ENCODE measurements at places on chromosomes 5 and 9. TPM values are rescaled to one million over a fixed set of nuclear protein-coding genes. Genes with fewer than 3 reads are reported as not detected.

GRCh38 chr9:12876872-12877271, 102.1 kb downstream of the LURAP1L start:
- DNase-seq, result no peak

The PBX3 gene
- total RNA-seq, result 21.6 TPM

The PDE8B gene
- 42.6 TPM for total RNA-seq

GRCh38 chr5:122816756-122817155, 28.7 kb upstream of the SNX24 start:
- DNase-seq, result no peak

The PCDHA12 gene
- total RNA-seq, result 0.57 TPM

DNA sequence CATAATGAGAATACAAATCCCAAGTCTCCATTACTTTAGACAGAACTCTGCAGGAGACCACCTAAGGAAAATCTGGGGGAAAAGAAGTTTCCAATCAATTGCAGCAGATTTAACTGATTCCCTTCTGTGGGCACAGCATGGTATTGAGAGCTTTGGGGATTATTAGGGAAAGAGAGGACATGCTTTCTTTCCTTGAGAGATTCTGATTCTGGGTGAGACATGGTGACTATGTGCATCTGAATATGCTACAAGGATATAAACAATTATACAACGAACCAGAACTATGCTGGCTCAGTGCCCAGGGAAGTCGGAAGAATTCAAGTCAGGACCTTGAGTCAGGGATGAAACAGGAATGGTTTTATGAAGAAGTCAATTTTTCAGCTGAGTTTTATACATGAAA, 183.7 kb downstream of the PDE4D start:
- no peak for DNase-seq

DNA sequence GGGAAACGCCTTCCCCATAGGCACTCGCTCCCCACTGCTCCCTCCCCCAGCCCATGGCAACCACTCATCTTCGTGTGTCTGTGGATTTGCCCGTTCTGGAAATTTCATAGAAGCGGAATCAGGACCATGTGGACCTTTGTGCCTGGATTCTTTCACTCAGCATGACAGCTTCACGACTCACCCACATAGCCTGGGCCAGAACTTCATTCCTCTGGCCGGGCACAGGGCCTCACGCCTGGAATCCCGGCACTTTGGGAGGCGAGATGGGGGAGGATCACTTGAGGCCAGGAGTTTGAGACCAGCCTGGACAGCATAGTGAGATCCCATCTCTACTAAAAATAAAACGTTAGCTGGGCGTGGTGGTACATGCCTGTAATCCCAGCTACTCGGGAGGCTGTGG, 12.1 kb upstream of the DIPK1B start:
- DNase-seq, result no peak

GRCh38 chr5:143717400-143717799, 94.6 kb upstream of the HMHB1 start:
- no peak for DNase-seq

DNA sequence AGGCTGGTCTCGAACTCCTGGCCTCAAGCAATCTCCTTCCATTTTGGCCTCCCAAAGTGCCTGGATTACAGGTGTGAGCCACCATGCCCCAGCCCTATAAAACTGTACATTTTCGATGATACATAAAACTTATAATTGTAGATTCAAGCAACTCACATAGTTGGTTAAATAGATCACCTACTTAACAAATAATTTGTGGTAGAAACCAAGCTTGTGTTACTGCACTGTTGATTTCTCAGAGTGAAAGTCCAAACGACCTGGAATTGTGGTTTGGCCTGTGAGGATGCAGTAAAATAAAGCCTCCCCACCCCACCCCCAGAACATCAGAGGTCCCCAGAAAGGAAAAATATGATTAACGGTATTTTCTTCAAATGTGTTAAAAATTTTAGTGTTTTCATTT, 92.7 kb downstream of the TRIO start:
- DNase-seq, result no peak

The DNAI1 gene
- total RNA-seq, result not detected

DNA sequence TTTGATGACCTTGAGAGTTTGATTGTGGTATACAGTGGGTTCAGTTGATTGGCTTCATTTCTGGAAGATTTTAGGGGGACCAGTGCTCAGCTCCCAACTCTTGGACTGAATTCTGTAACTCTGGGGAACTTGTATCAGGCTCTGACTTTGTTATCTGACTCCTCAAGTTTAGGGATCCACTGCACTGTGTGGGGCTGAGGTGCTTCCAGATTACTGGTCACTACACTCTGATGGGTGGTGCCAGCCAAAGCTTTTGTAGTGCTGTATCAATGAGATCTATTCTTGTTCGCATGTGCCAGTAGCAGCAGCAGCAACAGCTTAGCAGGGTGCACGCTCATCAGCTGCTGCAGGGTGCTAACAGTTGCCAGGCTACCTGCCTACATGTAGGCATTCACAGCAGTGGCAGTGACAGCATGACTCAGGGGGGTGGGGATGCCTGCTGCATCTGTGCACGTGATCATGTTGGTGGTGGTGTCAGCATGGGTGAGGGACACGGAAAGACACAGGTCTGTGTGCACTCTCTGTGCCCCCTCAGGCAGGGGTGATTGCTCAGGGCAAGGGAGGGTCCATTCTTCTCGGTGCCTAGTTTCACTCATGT, 438.8 kb upstream of the SEMA6A start:
- DNase-seq, result no peak

GRCh38 chr9:88531920-88532698, 2.9 kb upstream of the NXNL2 start:
- DNase-seq, result no peak

The MARCHF11 gene
- not detected for total RNA-seq

DNA sequence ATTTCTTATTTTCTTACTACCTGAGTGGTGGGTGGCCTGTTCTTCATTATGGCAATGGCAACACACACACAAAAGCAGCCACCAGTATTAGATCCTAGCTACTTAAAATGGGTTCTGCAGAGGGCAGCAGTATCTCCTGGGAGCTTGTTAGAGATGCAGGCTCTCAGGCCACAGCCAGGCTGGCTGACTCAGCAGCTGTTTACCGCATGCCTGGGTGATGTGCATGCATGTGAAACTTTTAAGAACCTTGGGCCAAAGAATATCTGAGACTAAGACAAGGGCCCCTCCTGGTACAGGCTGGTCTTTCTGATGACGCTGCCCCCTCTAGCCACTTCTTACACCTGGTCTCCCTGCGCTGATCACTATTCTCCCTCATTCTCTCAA, 399.0 kb downstream of the MED10 start:
- DNase-seq, result no peak

The FYB1 gene
- total RNA-seq, result 45.8 TPM

- DNase-seq, result no peak
Observed at GRCh38 chr5:169724303-169725087, 87.4 kb downstream of the DOCK2 start.

- DNase-seq, result no peak
Observed at GRCh38 chr5:79791843-79792242, 102.2 kb downstream of the CMYA5 start.

GRCh38 chr5:112485934-112486355, 66.9 kb upstream of the EPB41L4A start:
- DNase-seq, result no peak

The IL5 gene
- total RNA-seq, result not detected

The AIF1L gene
- total RNA-seq, result 17.4 TPM

GRCh38 chr9:68739621-68740174, 34.7 kb downstream of the PIP5K1B start:
- no peak for DNase-seq

The DND1 gene
- total RNA-seq, result 1.3 TPM

GRCh38 chr5:136811551-136811950, 446.2 kb upstream of the TRPC7 start:
- no peak for DNase-seq

All from aorta (tissue), 5 donors.